ENCODE measurements at places on chromosomes 12 and 14.

DNA sequence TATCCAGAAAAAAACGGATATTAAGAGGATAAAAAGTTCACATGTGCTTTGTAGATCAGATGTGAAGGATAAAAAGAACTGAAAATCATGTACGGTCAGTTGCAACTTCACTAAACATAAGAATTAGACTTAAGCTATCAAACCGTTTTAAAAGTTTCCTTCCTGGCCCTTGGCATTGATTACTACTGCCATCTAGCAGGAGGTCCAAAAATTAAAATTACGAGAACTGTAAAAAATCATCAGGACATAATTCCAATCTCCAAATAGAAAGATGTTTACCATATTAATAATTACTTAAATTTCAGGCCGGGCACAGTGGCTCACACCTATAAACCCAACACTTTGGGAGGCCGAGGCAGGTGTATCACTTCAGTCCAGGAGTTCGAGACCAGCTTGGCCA lies 7.9 kb downstream of the WDR89 start:
- DNase-seq = no peak

GRCh38 chr12:119241049-119241448 lies 62.3 kb downstream of the HSPB8 start:
- DNase-seq = no peak

GRCh38 chr14:36113341-36113740 lies 63.2 kb downstream of the PTCSC3 start:
- DNase-seq = no peak

- no peak for DNase-seq
Measured at GRCh38 chr14:60805841-60806430, 71.4 kb downstream of the MNAT1 start.

GRCh38 chr14:99230208-99231151 lies 41.5 kb downstream of the BCL11B start:
- peak; percentile 60 for DNase-seq

GRCh38 chr12:120266180-120266870 lies 795 bp upstream of the PXN start:
- no peak for DNase-seq

- no peak for DNase-seq
Measured at GRCh38 chr14:104724981-104725771, 1.1 kb downstream of the ADSS1 start.

- peak; percentile 20 for DNase-seq
Measured at GRCh38 chr12:64221651-64222008, 466 bp downstream of the KICS2 start.

- DNase-seq = no peak
Measured at GRCh38 chr12:115384391-115384790, 700.4 kb upstream of the TBX3 start.

GRCh38 chr12:8572507-8572906 lies 31.8 kb upstream of the CLEC4E start:
- DNase-seq = no peak

DNA sequence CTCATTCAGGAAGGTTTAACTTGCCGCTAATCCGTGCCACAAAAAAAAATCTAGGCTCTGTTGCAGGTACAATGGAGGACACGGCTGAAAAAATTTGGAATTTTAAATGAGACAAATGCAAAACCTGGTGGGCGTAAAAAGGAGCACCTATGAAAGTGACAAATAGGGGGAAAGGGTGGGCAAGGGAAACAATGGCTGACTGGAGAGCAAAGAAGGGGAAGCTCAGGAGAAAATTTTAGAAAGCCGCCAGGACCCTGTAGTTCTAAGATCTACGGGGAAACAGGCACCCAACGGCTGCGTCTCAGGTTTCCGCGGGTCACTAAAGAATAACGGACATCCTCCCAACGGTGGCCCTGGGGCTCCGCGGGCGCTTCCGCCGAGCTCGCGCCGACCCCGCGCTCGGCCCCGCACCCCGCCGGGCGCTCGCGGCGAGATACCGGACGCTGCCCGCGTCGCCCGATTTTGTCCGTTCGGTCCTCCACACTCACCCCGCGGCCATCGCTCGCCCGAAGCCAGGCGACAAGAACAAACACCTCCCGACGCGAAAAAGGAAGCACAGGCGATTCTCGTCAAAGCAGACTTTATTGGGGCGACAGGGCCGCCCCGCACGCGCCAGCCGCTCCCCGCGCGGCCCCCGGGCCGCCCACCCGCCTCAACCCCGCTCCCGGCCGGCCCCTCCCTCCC lies 1.1 kb upstream of the YY1 start:
- DNase-seq = no peak

GRCh38 chr12:94267921-94268471 lies 119.6 kb downstream of the PLXNC1 start:
- no peak for DNase-seq

GRCh38 chr12:91928501-91928900 lies 217.1 kb downstream of the BTG1 start:
- no peak for DNase-seq

DNA sequence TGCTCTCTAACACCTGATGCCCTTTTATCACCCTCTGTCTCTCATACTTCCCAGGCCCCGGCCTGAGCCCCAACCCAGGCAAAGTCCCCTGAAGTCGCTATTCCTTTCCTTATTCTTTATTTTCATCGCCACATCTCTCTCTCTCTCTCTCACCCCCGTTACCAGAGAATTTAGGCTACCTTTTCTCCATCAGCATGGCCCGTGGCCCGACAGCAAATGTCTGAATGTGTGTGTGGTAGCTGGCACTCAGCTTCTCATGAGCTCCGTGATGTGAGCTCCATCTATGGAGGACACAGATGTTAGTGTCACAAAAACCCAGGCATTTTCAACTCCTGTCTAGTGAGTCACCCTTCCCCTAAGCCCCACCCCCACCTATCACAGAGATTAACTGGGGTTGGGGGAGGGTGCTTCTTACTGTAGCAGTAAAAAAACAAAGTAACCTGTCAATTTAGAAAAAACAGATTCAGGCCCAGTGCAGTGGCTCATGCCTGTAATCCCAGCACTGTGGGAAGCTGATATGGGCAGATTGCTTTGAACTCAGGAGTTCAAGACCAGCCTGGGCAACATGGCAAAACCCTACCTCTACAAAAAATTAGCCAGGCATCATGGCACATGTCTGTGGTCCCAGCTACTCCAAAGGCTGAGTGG lies 53.8 kb downstream of the VCPKMT start:
- peak; percentile 63 for DNase-seq

- no peak for DNase-seq
Measured at GRCh38 chr12:6771091-6771495, 1.2 kb upstream of the LAG3 start.

DNA sequence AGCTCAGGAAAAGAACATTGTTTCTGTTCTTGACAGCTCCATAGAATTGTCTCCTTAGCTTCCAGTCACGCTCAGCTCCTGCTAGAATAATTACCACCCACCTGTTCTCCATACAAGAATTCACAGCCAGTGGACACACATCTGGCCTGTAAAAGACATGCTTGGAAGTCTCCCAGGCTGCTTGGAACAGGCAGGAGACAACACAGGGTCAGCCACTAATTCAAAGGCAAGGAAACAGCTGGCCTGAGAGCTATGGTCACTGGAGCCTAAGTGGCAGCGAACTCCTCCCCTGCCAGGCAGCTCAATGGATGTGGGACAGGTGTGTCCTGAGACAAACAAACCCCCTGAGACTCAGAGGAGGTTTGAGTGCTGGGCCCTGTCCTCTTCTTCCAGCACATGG lies 22.9 kb upstream of the LTBP2 start:
- no peak for DNase-seq

- DNase-seq = no peak
Measured at GRCh38 chr12:2641207-2641606, 153.6 kb upstream of the FKBP4 start.

- no peak for DNase-seq
Measured at GRCh38 chr12:117188121-117188665, 2.1 kb downstream of the FBXO21 start.

All from stimulated activated CD8-positive, alpha-beta memory T cell treated with anti-CD3 and anti-CD28 coated beads, Interleukin-12 subunit alpha, Interleukin-12 subunit beta, amount 100 ng/mL, for 1 hour (primary cell).